ENCODE measurements at places on chromosomes 5 and 9. TPM values are rescaled to one million over a fixed set of nuclear protein-coding genes. Genes with fewer than 3 reads are reported as not detected.

DNA sequence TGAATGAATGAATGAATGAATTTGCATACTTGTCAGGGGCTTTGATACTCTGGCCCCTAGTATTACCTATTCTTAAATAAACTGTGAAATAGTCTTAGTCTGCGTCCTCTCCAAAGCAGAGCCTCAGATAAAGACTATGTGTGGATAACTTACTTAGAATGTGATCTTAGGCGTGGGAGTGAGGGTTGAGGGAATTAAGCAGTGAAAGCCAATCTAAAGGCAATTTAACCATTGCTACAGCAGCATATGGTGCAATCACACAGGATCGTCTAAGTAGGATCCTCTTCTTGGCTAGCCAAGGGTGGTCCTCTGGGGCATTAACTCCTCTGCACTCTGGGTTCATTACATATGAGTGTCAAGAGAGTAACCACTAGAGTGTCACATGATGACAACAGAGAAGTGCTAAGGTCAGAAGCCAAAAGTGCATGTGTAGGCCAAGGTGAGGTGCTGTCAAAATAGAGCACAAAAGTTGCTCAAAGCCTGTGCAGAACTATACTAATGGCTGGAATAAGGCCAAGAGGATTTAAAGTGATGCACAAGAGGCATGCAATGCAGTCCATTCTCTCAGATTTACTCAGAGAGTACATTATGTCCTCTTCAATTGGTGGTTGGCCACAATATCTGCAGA is 274.4 kb upstream of the SEMA6A start:
- no peak for DNase-seq

GRCh38 chr5:65721720-65722574 is at the start of the genes NLN and SGTB:
Gene NLN, plus strand, starts transcription at chr5:65722205. Its CDS starts 169 bp downstream, at chr5:65722374.
Gene SGTB, minus strand, starts transcription at chr5:65722109. Its CDS starts 1,302 bp downstream, at chr5:65720807.
- DNase-seq = peak; percentile 90

GRCh38 chr5:119409235-119409815 is 43.0 kb upstream of the HSD17B4 start:
- no peak for DNase-seq

GRCh38 chr5:172188893-172189692 is 1.1 kb upstream of the STK10 start:
- no peak for DNase-seq

GRCh38 chr5:159208514-159209437 is 577 bp downstream of the RNF145 start:
- DNase-seq = peak; percentile 59

SPINK1 gene
- not detected for total RNA-seq
